GM19239 (cell line): ENCODE measurements at places on chromosomes 7 and 10.
A peak's percentile ranks its signal among the peaks of the same experiment; 100 is the strongest.

GRCh38 chr7:118183428-118183785 is 557 bp upstream of the LSM8 start:
- no peak for DNase-seq

DNA sequence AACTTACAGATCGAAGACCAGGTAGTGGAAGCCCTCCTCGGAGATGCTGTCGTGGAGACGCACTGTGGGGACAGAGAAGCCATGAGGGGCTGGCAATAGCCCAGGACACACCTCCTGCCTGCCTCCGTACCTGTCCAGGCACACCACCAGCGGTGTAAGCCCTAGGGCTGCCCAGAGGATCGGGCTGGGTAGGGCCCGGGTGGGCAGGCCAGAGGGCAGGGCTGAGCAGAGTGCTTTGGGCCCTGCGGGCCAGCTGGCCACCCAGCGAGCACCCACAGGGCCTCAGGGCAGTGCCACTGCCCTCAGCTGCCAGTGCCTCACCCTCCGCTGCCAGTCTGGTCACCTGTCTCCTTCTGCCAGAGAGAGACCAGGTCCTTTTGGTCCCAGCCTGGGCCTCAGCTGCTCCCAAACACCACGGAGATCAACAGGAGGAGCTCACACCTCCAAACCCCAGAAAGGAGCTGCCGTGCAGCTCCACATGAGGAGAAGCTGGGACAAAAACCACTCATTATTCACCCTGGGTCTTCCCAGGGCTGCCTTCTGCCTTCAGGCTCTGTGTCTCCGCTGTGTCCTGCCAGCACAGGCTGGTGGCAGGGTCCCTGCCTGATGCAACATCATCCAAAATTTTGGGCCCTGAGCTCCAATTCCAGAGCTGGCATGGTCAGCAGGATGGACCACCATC is 58.2 kb downstream of the YKT6 start:
- no peak for DNase-seq

GRCh38 chr10:90642650-90643049 is 215.2 kb downstream of the HTR7 start:
- DNase-seq, result no peak

DNA sequence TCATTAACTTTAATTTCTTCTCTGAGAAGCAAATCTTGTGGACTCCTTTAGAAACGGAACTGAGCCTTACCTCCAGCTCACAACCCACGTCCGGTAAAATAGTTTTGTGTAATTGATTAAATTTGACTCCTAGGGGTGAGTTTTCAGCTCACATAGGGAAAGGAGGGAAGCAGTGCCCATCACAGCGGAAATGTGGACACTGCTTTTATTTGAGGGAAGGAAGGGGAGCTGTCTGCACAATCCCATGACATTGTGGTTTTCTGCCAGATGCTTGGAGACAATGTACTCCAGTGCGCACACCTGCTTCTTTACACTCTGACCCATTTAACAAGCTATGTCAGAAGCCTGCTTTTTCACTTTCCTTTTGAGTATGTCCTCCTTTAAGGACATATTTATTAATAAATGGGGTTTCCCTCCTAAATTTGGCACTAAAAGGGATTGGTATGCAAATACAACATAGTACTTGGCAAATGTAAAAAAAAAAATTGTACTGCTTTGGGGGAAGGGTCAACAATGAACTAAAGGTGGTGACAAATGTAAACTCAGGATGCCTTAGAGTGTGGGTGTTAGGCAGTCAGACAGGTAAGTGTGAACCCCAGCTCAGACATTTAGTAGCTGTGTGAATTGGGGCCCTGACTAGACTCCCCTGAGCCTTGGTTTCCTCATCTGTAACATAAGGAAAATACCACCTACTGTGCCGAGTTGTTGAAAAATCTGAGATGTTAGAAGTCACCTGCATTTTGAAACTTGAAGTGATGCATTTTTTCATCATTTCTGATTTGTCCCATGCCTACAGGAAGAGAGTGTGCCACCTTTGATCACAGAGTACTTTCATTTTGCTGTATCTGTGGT is 90.2 kb upstream of the KLF6 start:
- peak; percentile 36 for DNase-seq

DNA sequence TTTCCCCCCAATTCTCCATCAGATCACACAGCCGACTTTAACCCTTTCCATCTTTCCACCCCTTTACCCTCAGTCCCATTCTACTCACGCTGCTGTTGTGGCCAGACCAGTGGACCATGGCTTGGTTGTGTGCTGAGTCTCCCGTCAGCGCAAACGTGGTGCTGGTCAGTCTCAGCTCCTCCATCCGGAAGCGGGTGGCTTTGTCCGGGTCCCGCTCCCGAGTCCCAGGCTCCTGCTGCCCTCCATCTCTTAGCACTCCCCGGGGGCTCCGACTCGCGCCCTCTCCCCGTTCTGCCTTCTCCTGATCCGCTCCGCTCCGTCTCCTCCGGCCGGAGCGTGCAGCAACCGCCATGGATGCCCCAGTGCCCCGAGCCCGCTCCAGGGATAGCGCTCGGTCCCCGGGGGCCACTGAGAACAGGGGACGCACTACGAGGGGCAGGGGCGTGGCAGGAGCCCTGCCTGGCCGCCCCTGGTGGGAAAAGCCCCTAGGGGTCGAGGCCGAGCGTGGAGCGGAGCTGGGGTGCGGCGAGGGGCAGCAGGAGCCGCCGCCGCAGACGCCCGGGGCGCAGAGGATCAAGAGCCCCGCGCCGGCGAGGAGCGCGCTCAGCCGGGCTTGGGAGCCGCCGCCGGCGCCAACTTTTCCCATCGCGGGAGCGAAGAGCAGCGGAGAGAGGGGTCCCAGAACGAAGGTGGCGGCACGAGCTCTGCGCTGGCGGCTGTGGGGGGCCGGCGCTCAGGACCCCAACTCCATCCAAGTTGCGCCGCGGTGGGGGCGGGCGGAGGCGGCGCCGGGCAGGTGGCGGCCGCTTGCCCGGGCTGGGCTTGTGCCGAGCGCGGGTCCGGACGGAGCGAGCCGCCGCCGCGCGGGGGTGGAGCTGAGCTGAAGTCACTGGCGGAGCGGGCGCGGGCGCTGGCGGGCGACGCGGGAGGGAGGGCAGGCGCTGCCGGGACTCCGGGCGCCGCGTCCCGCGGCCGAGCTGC is at the start of gene SORCS1:
Gene SORCS1, minus strand, starts transcription at position 826 of the 981 bp plus-strand sequence.
- DNase-seq, result no peak

DNA sequence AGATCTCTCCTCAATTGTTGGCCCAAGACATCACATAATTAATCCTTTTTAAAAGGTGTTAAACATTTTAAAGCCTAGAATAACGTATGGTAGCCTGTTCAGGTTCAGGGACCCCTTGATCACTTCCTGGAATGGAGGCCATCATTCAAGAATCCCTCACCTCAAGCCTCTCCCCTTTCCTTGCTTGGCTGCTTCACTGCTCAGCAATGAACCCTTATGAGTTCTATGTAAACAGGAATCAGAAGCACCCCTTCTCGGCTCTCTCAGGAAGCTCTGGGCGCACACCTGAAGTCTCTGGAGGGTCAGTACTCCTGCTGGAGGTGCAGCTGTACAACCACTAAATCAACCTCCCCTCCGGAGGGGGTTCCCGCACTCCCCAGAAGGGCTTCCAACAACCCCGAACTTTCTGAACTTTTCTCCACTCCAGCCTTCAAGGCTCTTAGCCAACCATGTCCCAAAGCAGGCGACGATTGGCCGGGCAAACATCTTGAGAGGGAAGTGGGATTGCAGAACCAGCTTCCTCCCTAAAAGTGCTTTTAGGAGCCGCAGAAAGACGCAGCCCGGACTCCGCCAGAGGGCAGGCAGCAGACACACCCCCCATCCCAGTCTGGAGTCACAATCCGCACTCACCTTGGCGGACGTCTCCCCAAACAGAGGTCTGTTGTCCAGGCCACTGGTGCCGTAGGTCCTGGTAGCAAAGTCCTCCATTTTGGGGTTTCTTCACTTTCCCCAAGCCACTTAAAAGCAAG is 562 bp downstream of the TMEM243 start:
- DNase-seq, result no peak

- DNase-seq, result no peak
Observed at GRCh38 chr7:80873140-80873539, 45.7 kb downstream of the SEMA3C start.

- no peak for DNase-seq
Observed at GRCh38 chr7:44095781-44096180, 8.4 kb upstream of the AEBP1 start.

DNA sequence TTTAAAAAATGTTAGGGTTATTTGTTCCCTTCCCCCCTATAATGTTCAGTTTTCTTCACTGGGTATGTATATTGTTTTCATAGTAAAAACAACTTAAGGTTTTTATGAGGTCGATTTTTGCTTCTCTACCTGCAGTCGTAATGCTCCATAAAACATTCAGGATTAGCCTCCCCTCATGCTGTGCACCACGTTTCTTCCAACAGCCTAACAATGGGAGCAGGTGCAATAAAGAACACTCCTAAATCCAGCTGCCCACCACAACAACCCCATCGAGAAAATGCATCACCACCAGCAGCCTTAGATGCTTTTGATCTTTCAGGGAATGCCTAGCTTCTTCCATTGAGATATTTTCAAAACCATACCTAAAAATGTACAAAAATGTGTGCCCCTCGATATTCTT is 111.1 kb downstream of the ADAM12 start:
- no peak for DNase-seq

DNA sequence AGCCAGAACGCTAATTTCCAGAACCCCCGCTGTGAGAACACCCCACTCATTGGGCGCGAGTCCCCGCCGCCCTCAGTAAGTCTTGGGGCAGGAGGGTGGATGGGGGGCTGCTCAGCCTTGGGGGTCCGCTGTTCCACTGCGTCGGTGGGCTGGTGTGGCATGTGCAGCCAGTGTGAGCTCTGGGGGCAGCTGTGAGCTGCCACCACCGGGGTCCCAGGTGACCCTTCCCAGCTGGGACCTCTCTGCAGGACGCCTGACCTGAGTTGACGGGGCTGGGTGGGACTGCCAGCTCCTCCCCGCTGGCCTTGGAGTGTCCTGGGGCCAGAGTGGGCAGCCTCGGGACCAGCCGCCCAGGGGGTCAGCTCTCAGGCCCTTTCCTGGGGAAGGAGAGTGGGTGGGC is 27.2 kb downstream of the TTYH3 start:
- no peak for DNase-seq
